Activated naive CD8-positive, alpha-beta T cell treated with anti-CD3 and anti-CD28 coated beads, Interleukin-2, amount 50 U/mL, for 16 hours (primary cell): ENCODE measurements at places on chromosomes 5 and 9.

- no peak for DNase-seq
Observed at GRCh38 chr5:609506-609905, 2.6 kb upstream of the CEP72 start.

DNA sequence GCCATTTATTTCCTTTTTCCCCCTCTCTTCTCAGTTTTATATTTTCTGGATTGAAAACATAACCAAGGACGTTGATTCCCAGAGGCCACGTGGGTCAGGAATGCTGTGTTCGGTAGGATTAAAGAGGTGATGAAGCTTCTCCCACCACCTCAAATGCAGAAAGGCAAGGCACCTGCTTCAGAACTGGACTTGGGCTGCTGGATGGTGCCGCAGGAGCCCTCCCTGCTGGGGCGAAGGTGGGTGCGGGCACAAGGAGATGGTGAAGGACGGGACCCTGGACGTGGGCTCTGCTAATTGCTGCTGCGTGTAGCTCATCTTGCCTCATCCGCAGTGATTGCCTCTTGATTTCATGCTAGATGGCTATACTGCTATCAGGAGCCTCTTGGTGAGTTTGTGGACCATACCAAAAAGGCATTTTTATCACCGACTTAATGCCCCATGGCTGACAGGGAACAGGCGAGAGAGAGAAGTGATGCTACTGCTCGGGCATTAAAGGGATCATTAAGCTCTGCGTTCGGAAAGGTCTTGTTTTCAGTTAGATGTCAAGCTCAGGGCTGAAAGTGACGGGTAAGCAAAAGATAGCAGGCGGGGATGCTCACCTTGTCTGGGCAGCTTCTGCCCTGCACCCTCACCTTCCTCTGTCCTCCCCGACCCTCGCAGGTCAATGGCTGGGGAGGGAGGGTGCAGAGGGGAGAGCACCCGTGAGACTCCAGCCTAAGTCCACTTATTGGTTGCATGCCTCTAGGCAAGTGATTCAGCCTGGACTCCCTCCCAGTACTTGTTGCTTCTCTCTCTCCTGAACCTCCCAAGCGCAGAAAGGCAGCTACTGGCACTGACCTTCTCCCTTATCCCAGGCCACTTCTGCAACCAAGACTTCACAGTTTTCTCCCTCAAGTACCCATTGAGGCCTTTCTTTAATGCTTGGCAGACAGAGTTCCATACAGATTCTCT, 71.6 kb upstream of the FSTL4 start:
- no peak for DNase-seq

- DNase-seq: no peak
Observed at GRCh38 chr9:135183069-135183468, 95.6 kb downstream of the OLFM1 start.

GRCh38 chr9:79700607-79701360, 129.0 kb downstream of the TLE4 start:
- DNase-seq: no peak

- no peak for DNase-seq
Observed at GRCh38 chr5:98641671-98642070, 131.8 kb upstream of the RGMB start.

DNA sequence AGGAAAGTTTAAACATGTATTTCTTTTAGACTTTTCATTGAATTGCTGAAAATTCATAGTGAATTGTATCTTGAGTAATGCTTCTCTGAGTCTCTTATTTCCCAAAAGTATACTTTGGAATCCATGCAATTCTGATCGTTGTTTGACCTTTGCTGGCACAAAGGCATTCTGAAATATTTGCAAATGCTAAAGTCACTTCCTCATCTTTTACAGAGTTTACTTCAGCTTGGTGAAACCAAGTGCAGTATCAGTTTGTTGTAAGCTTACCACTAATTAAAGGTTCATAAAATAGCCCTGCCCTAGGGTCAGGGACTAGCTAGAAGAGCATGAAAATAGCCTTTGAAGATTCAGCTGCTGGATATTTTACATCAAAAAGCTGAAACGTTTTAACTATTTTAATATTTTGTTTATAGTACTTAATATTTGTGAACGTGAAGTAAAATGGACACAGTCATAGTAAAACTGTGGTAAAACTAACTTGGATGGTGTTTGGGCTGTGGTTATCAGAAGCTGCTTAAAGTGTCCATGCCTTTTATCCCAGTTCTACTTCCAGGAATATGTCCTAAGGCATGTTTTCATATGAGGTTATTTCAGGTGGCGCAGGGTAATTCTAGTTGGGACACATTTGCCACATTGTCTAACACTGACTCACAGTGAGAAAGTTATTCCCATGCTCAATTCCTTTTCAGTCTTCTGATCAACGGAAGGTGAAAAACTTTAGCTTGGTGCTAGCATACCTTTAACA, 45.3 kb downstream of the SLC22A5 start:
- no peak for DNase-seq

GRCh38 chr9:38746303-38746702, 26.4 kb upstream of the FAM240B start:
- DNase-seq: no peak

GRCh38 chr9:89436326-89436725, 61.6 kb downstream of the SEMA4D start:
- no peak for DNase-seq

- DNase-seq: no peak
Observed at GRCh38 chr5:110940136-110940535, 131.4 kb upstream of the TSLP start.

- no peak for DNase-seq
Observed at GRCh38 chr9:121886759-121887485, 206.2 kb downstream of the TTLL11 start.

DNA sequence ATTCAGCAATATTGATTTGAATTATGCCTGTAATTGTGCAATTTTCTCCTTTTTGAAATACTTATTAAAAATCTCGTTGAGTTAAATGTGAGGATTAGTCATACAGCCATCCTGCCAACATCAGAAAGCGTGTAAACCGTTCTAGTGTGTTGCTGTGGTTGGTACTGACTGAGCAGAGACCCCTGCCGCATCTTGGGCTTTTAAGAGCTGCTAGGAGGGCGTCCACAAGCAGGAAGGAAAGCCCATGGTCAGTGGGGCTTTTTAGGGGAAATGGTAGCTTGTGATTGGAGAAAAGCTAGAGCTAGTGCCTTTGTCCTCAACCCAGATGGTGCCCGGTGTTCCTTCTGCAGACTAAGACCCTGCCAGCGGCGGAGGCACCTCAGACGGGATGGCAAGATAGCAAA, 1.3 kb downstream of the SDHA start:
- DNase-seq: no peak

GRCh38 chr5:61965069-61965468, 340.9 kb upstream of the KIF2A start:
- no peak for DNase-seq

- no peak for DNase-seq
Observed at GRCh38 chr5:16051246-16051755, 128.3 kb downstream of the MARCHF11 start.
